ENCODE measurements at places on chromosomes 6 and 20. TPM values are rescaled to one million over a fixed set of nuclear protein-coding genes. Genes with fewer than 3 reads are reported as not detected.

RAB44 gene
- total RNA-seq: 0.22 TPM

ATP6V1G2 gene
- 2.6 TPM for total RNA-seq

ULBP3 gene
- not detected for total RNA-seq

GRCh38 chr20:3032624-3033023 is 10.8 kb upstream of the GNRH2 start:
- DNase-seq: no peak
- no peak overlapping the region for H3K27ac ChIP-seq
- H3K36me3 ChIP-seq: peaks cover 67% of the 10 kb centered on the region
- H3K4me1 ChIP-seq: no peaks in the 10 kb centered on the region
- H3K4me3 ChIP-seq: no peak overlapping the region

GRCh38 chr20:2213401-2213800 is 82.4 kb upstream of the TGM3 start:
- no peak overlapping the region for H3K27ac ChIP-seq
- H3K4me3 ChIP-seq: no peak overlapping the region
- H3K4me1 ChIP-seq: peaks cover 3% of the 10 kb centered on the region
- peaks cover 7% of the 10 kb centered on the region for H3K27me3 ChIP-seq
- no peaks in the 10 kb centered on the region for H3K36me3 ChIP-seq

DNA sequence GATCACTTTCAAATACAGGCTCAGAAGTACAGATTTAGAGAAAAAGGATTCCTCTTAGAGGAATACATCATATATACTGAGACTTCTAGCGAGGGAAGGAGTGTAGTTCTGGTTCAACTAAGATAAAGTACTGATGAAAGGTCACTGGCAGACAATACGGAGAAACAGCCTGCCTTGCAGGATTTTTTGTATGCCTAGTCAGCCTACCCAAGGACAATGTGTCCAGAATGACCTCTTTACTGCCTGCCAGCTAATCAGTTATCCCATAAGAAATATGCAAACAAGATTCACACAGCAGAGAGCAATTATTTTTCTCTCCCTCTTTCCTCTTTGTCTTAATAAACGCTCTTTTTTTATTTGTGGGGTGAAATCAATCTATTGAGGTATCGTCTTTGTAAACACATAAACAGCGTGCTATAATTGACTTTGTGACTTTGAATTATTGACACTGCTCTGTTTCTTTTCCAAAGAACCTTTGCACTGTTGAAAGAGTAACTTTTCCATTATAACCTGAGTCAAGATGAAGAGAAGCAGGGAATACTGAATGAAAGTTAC is 1.4 kb upstream of the TSPYL4 start:
- no peaks in the 10 kb centered on the region for H3K27me3 ChIP-seq
- H3K27ac ChIP-seq: no peak overlapping the region
- no peak for DNase-seq
- no peaks in the 10 kb centered on the region for H3K36me3 ChIP-seq

- no peak overlapping the region for H3K4me3 ChIP-seq
- H3K27me3 ChIP-seq: no peaks in the 10 kb centered on the region
- H3K36me3 ChIP-seq: no peaks in the 10 kb centered on the region
- H3K27ac ChIP-seq: no peak overlapping the region
- H3K4me1 ChIP-seq: no peaks in the 10 kb centered on the region
Measured at GRCh38 chr20:44758247-44759101, 12.8 kb downstream of the KCNK15 start.

DNA sequence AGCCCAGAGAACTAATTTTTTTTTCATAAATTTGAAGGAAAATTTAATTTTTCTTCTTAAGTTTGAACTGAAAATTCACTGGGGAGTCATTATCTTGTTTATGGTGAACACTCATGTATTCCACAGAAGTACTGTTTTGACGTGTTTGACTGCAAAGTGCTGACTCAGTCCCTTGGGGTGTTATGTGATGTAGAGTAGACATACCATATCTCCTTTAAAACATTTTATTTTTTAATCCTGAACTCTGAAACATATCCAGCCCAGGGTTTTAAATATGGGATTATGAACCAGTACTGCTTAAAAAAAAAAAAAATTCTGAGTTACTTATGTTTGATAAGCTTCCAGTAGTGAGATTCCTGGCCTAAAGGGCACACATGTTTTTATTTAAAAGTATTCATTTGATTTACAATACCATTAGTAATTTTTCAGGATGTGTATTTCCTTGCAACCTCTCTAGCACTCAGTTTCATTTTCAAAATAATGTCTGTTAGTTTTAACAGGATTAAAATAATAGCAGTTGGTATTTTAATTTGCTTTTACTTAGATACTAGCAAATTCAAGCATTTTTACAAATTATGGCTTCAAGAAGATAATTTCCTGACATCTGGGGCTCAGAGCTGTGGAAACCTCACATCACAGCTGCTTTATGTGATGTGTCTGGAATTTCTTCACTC is 81.7 kb upstream of the PDE10A start:
- no peak overlapping the region for H3K4me3 ChIP-seq
- H3K27me3 ChIP-seq: no peaks in the 10 kb centered on the region
- no peaks in the 10 kb centered on the region for H3K36me3 ChIP-seq
- no peak for DNase-seq
- H3K4me1 ChIP-seq: no peaks in the 10 kb centered on the region
- H3K27ac ChIP-seq: no peak overlapping the region

GRCh38 chr6:99241905-99242534 is 107.5 kb downstream of the FAXC start:
- H3K4me1 ChIP-seq: no peaks in the 10 kb centered on the region
- H3K27ac ChIP-seq: no peak overlapping the region
- no peak for DNase-seq

DNA sequence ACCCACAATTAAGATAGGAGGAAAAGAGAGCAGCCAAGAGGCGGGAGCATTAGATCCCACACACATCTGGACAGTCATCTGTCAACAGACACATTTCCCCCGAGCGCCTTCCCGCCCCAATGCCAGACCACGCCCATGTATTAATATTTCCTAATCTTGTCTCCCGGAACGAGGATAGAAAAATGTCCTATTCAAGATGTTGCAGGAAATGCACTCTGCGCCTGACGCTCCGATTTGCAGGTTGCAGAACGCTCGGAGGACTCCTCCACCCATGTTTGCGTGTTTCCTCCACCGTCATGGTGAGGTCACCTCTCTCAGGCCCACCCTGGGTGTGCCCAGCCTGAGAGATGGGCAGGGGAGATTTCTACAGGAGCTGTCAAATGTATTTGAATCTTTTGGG is 215.2 kb downstream of the TAF4 start:
- no peaks in the 10 kb centered on the region for H3K36me3 ChIP-seq
- no peak for DNase-seq
- H3K4me1 ChIP-seq: no peaks in the 10 kb centered on the region
- H3K4me3 ChIP-seq: no peak overlapping the region
- no peaks in the 10 kb centered on the region for H3K27me3 ChIP-seq

GRCh38 chr6:43269273-43270007 is 26.2 kb downstream of the TTBK1 start:
- peak overlapping the region; percentile 58 for H3K4me3 ChIP-seq
- peaks cover 15% of the 10 kb centered on the region for H3K4me1 ChIP-seq
- H3K27me3 ChIP-seq: no peaks in the 10 kb centered on the region
- DNase-seq: no peak
- H3K36me3 ChIP-seq: no peaks in the 10 kb centered on the region

GRCh38 chr20:22582386-22582963 is 1.9 kb downstream of the FOXA2 start:
- H3K27me3 ChIP-seq: peaks cover 61% of the 10 kb centered on the region
- H3K36me3 ChIP-seq: no peaks in the 10 kb centered on the region
- H3K27ac ChIP-seq: no peak overlapping the region
- H3K4me3 ChIP-seq: no peak overlapping the region
- DNase-seq: no peak

DNA sequence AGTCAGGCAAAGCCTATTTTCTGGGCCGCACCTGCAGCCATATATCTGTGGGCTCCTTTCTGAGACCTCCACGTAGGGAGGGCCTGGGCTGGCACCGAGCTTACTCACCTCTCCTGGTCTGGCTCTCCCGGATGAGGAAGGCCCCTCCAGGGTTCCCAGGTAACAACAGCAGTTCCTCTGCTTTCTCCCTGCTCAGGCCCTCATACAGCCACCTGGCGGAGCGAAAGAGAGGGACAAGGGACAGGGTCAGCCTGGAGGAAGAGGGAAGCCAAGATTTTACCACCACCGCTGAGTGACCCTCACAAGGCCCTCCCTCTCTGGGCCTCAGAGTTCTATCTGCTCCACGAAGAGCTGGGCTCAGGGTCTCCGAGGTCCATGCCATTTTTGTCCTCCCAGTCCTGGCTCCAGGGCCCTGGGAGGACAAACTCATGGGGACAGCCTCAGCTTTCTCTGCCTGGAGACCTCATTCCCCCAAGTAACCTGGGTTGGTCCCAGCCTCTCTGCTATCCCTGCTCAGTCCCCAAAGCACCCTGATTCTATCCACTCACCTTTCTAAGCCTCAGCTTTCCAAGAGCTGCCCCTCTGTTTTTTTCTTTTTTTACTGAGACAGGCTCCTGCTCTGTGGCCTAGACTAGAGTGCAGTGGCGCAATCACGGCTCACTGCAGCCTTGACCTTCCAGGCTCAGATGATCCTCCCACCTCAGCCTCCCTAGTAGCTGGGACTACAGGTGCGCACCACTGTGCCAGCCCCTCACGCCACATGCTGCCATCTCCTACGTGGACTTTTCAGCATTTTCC is 13.3 kb downstream of the SLA2 start:
- peaks cover 68% of the 10 kb centered on the region for H3K36me3 ChIP-seq
- H3K4me3 ChIP-seq: no peak overlapping the region
- no peak for DNase-seq
- H3K27ac ChIP-seq: no peak overlapping the region

DNA sequence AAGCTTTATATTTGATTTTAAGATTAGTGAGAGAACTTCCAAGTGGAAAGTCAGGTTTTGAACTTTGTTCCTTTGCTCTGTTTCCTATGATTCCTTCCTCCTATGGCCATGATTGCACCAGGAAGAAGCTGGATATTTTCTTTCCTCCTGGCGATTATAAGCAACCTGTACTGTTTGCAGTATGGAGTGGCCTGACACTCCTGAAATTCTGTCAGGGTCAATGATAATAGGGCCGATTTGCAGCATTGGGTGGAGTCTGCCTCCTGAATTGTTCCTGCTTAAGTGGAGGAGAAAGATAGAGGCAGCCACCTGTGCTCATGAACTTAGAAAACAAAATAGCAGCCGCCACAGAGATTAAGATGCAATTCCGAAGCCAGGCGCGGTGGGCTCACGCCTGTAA is 9.8 kb upstream of the FAM217A start:
- no peak overlapping the region for H3K27ac ChIP-seq
- H3K4me1 ChIP-seq: no peaks in the 10 kb centered on the region
- no peak overlapping the region for H3K4me3 ChIP-seq
- H3K27me3 ChIP-seq: no peaks in the 10 kb centered on the region

- H3K36me3 ChIP-seq: no peaks in the 10 kb centered on the region
- DNase-seq: no peak
- H3K4me1 ChIP-seq: no peaks in the 10 kb centered on the region
- no peaks in the 10 kb centered on the region for H3K27me3 ChIP-seq
Measured at GRCh38 chr6:18530201-18530600, 143.1 kb downstream of the RNF144B start.

DNA sequence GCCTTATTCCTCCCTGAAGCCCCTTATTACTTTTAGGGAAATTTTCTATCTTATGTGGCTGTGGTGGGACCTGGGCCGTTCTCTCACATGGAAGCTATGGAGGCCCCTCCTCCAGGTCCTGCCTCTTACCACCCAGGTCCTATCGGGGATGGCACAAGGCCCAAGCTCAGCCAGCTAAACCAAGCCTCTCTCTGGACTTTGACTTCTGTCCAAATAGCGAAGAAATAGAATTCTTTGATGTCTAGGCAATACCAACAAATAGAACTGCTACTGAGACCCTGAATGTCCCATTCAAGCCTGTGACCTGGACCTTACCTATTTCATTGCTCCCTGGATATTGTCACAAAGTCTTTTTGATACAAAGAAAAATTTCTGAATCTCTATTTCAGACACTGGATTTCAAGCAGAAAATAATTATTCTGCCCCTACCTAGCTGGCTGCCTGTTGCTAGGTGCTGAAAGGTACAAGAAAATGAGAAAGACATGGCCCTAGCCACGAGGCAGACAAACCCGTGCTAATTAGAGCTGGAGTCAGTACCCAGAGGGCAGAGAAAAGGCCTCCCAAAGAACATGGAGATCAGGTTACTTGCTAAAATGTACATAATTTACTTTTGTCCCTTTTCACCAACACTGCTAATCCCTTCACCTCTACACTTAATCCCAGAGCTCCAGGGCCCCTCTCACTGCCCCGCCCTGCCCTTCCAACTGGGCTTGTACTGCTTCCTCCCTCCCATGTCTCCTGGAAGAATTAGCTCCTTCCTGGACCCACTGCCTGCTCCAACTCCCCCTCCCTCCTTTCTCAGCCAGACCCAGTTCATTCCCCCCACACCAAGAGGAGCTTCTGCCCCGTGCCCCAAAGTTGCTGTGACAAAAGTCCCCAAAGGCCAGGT is 15.5 kb upstream of the NNAT start:
- peaks cover 12% of the 10 kb centered on the region for H3K36me3 ChIP-seq
- no peaks in the 10 kb centered on the region for H3K4me1 ChIP-seq
- no peak for DNase-seq
- H3K4me3 ChIP-seq: no peak overlapping the region
- H3K27ac ChIP-seq: no peak overlapping the region

GRCh38 chr6:80319196-80319595 is 212.7 kb downstream of the BCKDHB start:
- no peaks in the 10 kb centered on the region for H3K4me1 ChIP-seq
- H3K27ac ChIP-seq: no peak overlapping the region
- H3K4me3 ChIP-seq: no peak overlapping the region
- no peaks in the 10 kb centered on the region for H3K36me3 ChIP-seq

Measured in CD4-positive, alpha-beta T cell (primary cell).